IMR-90 (cell line): ENCODE measurements at places on chromosomes 6 and 20. TPM values are rescaled to one million over a fixed set of nuclear protein-coding genes. Genes with fewer than 3 reads are reported as not detected.

DNA sequence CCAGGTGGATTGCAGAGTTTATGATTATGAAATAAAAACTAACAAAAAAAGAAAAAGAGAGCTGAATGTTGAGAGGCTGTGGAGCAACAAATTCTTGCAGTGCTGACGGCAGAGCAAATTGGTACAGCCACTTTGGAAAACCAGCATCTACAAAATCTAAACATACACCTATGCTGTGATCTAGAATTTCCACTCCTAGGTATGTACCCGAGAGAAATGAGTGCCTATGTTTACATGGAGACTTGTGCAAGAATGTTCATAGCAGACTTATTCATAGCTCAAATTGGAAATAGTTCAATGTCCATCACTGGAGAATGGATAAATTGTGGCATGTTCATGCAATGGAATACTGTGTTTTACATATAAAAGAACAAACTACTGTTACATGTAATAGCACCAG lies 3.0 kb upstream of the BLCAP start:
- no peaks in the 10 kb centered on the region for H3K36me3 ChIP-seq
- no peak overlapping the region for H3K27ac ChIP-seq
- peaks cover 2% of the 10 kb centered on the region; the same call in 1 of the 2 replicates for H3K4me1 ChIP-seq

DNA sequence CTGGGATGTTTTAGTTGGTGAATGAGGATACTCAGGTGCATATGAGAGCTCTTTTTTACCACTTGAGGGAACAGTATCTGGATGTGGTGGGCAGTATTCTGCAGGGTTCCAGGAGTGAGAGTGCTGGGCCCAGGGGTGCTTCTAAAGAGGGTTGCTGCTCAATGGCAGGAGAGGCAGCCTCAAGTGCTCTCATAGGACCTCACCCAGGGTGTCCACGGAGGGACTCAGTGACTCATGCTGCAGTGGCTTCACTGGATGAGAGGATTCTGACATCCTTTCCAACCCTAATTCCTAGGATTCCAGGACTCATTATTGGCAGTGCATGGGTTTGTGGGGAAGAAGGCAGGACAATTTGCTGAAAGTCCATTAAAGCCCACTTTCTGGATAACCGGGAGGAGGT lies 176.6 kb upstream of the FERMT1 start:
- DNase-seq = no peak
- no peaks in the 10 kb centered on the region for H3K36me3 ChIP-seq
- no peaks in the 10 kb centered on the region for H3K4me1 ChIP-seq

DNA sequence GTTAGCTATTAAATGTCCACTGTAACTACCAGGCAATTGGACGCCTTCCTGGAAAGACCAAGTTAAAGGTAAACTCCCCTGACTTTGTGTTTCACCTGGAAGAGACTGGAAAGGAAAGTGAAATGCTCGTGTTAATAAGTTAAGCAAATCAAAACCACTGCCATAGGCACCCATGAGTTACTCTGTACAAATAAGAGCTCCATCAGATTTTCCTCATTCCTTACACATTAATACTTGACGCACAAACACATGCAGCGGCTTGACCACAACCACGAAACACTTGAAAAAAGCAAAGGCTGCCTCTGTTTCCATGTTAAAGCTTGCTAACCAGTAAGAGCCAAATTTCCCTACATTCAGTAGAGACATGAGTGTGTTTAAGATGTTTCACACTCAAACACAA lies 19.8 kb downstream of the GCM1 start:
- H3K36me3 ChIP-seq = no peaks in the 10 kb centered on the region
- DNase-seq = no peak
- H3K27ac ChIP-seq = no peak overlapping the region

The BANF2 gene
- not detected in 2 replicates for total RNA-seq

- H3K27ac ChIP-seq = no peak overlapping the region
- no peak for DNase-seq
- 0 out of 2 replicates have a peak, but pooled peaks cover 1% of the 10 kb centered on the region for H3K27me3 ChIP-seq
- H3K36me3 ChIP-seq = no peaks in the 10 kb centered on the region
- no peaks in the 10 kb centered on the region for H3K4me1 ChIP-seq
These were observed 1.8 kb downstream of the SLA2 start for GRCh38 chr20:36644032-36644705.

The CCN2 gene
- 148 and 211 TPM in 2 replicates for total RNA-seq

GRCh38 chr6:40196135-40196518 lies 261.9 kb upstream of the MOCS1 start:
- DNase-seq = no peak
- H3K27me3 ChIP-seq = no peaks in the 10 kb centered on the region
- no peak overlapping the region for H3K4me3 ChIP-seq
- no peaks in the 10 kb centered on the region for H3K4me1 ChIP-seq

GRCh38 chr6:54191461-54191860 lies 80.2 kb downstream of the MLIP start:
- DNase-seq = peak; percentile 56
- no peaks in the 10 kb centered on the region for H3K27me3 ChIP-seq
- no peaks in the 10 kb centered on the region for H3K36me3 ChIP-seq
- H3K4me3 ChIP-seq = no peak overlapping the region
- peaks cover 4% of the 10 kb centered on the region; the same call in 1 of the 2 replicates for H3K4me1 ChIP-seq
- H3K27ac ChIP-seq = no peak overlapping the region

DNA sequence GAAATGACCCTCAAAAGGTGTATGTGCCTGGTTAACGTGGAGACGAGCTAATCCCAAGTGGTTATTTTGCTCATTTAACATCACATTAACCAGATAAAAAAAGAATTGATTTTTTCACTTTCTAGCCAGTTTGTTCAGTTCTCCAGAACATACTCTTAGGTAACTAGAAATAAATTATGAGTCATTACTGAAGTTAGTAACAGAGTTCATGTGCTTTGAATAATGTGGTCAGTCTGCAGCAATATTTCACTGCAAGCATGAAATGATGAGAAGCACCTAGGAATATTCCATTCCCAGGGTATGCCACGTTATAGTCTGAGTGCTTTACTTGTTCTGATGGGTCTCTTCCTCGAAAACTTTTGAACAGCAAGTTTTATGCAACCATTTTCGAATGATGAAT lies 138.3 kb upstream of the INSM1 start:
- H3K27me3 ChIP-seq = peaks cover 4% of the 10 kb centered on the region
- no peak for DNase-seq
- H3K36me3 ChIP-seq = no peaks in the 10 kb centered on the region

The HLA-DQB1 gene
- not detected in 2 replicates for total RNA-seq

DNA sequence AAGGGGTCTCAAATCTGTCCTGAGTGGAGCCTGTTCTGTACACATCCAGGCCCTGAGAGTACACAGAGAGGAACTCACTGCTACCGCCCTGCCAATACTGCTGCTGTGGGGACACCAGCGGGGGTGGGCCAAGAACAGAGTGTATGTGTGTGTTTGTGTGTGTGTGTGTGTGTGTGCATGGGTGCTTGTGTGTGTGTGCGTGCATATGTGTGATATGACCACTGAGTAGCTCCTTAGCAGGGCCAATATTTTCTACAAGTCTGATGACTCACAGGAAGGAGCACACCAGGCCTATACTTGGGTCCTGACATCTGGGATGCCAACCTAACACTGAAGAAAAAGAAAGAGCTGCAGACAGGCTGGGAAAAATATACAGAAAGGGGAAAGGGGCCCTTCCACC lies 1.4 kb downstream of the RAET1E start:
- H3K27ac ChIP-seq = peak overlapping the region; percentile 79
- peak; percentile 52 for DNase-seq
- H3K36me3 ChIP-seq = no peaks in the 10 kb centered on the region
- peaks cover 24% of the 10 kb centered on the region for H3K4me1 ChIP-seq
- H3K4me3 ChIP-seq = no peak overlapping the region
- H3K27me3 ChIP-seq = no peaks in the 10 kb centered on the region

DNA sequence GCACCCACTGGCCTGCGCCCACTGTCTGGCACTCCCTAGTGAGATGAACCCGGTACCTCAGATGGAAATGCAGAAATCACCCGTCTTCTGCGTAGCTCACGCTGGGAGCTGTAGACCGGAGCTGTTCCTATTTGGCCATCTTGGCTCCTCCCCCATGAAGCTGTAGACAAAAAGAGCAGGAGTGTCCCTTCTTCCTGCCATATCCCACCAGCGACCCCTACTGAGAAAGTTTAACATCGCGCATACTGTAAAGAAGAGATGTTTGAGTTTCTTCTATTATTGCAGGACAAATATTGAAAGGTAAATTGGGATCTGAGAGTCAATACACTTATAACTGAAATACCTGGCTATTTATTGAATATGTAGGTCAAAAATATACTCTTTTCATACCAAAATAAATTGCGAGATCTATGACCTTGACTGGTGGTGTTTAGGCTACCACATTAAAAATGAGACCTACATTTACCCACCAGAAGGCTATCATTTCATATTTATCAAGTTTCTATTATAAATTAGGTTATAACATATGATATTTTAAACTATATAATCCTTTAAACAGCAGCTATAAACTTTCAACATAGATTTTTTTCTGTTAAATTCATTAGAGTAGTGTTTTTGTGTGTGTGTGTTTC lies 586.3 kb downstream of the HTR1B start:
- H3K4me3 ChIP-seq = no peak overlapping the region
- H3K4me1 ChIP-seq = no peaks in the 10 kb centered on the region
- no peaks in the 10 kb centered on the region for H3K36me3 ChIP-seq
- no peaks in the 10 kb centered on the region for H3K27me3 ChIP-seq
- DNase-seq = peak; percentile 12

DNA sequence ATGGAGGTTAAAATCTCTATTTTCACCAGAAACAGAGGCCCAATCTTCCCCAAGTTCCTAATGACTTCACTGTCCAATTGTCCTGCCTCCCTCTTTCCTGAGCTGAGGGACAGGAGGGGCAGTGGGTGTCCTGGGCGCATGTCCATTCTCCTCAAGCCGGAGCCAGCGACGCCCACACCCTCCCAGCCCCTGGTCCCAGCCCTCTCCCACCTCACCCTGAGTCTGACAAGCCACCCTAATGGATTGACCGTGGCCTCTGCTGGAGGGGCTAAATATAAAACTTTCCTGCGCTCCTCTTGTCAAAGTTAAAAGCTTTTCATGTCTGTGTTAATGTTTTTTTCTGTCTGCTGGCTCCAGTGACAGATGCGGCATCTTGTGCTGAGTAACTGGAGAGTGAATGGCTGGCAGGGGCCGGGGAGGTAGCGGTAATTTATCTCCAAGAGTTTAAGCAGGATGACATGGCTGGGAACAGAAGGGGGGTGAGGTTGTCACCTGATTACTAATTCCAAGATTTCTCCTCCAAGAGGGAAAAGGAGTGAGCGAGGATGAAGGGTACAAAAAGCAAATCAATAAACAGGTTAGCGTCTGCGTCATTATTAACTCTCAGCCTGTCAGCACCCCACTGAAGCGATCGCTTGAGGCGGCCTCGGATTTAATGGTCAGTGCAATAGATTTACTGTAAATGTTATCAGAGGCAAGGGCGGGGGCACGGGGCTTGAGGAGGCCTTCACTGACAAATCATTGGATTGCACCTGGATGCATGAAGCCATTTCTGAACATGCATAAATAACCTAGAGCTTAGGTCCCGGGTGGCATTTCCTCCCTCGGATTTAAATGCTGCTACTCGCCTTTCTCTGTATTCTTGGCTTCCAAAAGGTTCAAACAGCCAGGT lies 118.1 kb upstream of the MAFB start:
- no peak for DNase-seq
- no peaks in the 10 kb centered on the region for H3K36me3 ChIP-seq
- no peaks in the 10 kb centered on the region for H3K4me1 ChIP-seq
- H3K4me3 ChIP-seq = no peak overlapping the region

The SRSF12 gene
- total RNA-seq = 0.28 and 0.36 TPM in 2 replicates

DNA sequence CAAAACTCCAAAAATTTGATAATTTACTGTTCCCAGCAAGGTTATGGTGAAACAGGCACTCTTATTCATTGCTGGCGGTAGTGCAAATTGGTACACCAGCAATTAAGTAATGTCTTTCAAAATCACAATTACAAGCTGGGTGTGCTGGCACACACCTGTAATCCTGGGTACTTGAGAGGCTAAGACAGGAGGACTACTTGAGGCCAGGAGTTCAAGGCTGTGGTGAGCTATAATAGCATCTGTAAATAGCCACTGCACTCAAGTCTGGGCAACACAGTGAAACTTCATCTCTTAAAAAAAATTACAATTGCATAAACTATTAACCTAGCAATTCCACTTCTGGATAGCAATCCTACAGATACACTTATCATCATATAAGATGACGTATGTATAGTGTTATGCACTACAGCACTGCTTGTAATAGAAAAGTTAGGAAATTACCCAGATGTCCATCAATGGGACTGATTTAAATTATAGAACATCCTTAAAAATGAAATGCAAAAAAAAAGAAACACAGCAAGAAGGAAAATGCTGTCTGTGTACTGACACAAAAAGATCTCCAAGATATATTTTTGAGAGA lies 31.4 kb downstream of the NCOA6 start:
- H3K36me3 ChIP-seq = peaks cover 4% of the 10 kb centered on the region
- no peaks in the 10 kb centered on the region for H3K27me3 ChIP-seq
- no peak overlapping the region for H3K4me3 ChIP-seq
- no peak for DNase-seq

- H3K27ac ChIP-seq = no peak overlapping the region
- H3K27me3 ChIP-seq = no peaks in the 10 kb centered on the region
- no peak for DNase-seq
- no peaks in the 10 kb centered on the region for H3K36me3 ChIP-seq
- no peak overlapping the region for H3K4me3 ChIP-seq
These were observed 135.8 kb upstream of the COL21A1 start for GRCh38 chr6:56383160-56383559.

- no peaks in the 10 kb centered on the region for H3K4me1 ChIP-seq
- no peak overlapping the region for H3K4me3 ChIP-seq
- H3K36me3 ChIP-seq = no peaks in the 10 kb centered on the region
- H3K27ac ChIP-seq = no peak overlapping the region
These were observed 31.3 kb upstream of the MRAP2 start for GRCh38 chr6:84002226-84002625.

- no peak overlapping the region for H3K4me3 ChIP-seq
- H3K36me3 ChIP-seq = no peaks in the 10 kb centered on the region
- peak; percentile 73 for DNase-seq
- peaks cover 25% of the 10 kb centered on the region for H3K27me3 ChIP-seq
- H3K27ac ChIP-seq = no peak overlapping the region
- peaks cover 2% of the 10 kb centered on the region; the same call in 1 of the 2 replicates for H3K4me1 ChIP-seq
These were observed 489.1 kb downstream of the PREX1 start for GRCh38 chr20:48338717-48339116.

DNA sequence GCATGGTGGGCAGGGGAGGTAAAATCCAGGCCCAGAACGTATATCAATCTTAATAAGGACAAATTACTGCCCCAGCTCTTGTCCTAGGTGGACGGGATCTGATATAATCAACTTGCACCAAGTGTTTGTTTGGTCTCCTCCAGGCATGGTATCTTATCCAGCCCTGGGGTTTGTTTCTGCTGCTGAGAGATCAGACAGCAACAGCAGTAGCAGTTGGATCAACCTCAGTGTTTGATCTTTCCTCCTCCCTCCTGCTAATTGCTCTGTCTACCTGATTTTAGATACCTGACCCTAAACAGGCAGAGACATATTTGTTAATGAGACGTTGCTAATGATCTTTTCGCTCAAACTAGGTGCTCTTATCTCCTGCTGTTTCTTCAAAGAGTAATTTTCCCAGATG lies 100.4 kb upstream of the BACH2 start:
- H3K4me3 ChIP-seq = no peak overlapping the region
- no peak for DNase-seq
- peaks cover 35% of the 10 kb centered on the region for H3K27me3 ChIP-seq
- no peak overlapping the region for H3K27ac ChIP-seq

The CDKAL1 gene
- total RNA-seq = 13.1 and 17.5 TPM in 2 replicates
